ENCODE measurements at places on chromosomes 6 and 20.

DNA sequence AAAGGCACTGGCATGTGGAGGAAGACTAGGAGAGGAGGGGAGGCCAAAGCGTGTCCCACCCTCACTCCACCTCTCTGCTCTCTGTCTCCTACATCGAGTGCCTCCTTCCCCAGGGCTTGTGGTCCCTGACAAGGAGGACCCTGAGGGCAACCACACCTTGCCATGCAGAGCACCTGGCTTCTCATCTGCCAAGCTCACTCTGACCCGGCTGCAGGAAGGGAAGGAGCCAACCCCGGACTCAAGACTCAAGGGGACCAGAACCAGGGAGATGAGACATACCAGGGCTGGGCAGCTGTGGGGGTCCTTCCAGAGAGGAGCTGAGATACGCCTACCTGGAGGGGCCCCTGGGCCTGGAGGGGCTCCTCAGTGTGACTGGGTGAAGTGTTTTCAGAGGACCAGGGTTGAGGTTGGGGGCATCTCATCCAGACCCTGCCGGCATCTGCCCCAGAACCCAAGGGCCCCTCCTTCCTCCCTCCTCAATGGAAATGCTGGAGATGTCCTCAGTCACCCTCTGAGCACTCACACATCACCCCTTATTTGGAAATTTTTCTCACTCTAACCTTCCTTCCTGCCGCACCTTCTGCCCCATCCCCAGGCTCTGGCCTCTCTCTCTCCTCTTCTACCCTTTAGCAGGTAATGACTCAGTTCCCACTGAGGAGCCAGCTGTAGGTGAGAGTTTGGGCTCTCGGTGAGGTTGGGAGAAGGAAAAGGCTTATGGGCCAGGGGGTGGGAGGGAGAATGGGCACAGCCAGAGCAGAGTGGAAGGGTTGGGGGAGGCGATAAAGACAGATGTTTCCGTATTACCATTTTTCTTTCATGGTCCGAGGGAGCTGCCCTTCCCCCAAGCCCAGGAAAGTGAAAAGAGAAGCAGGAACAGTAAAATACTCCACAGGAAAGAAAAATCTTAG is 32.0 kb upstream of the POU5F1 start:
- no peak for DNase-seq

GRCh38 chr20:64050261-64051032 is 1.0 kb upstream of the SOX18 start:
- DNase-seq: peak; percentile 51

- DNase-seq: no peak
Observed at GRCh38 chr20:7161690-7162089, 394.2 kb downstream of the BMP2 start.

- DNase-seq: no peak
Observed at GRCh38 chr6:134698228-134698627, 251.7 kb downstream of the ALDH8A1 start.

- no peak for DNase-seq
Observed at GRCh38 chr6:10532392-10532791, 11.2 kb downstream of the GCNT2 start.

DNA sequence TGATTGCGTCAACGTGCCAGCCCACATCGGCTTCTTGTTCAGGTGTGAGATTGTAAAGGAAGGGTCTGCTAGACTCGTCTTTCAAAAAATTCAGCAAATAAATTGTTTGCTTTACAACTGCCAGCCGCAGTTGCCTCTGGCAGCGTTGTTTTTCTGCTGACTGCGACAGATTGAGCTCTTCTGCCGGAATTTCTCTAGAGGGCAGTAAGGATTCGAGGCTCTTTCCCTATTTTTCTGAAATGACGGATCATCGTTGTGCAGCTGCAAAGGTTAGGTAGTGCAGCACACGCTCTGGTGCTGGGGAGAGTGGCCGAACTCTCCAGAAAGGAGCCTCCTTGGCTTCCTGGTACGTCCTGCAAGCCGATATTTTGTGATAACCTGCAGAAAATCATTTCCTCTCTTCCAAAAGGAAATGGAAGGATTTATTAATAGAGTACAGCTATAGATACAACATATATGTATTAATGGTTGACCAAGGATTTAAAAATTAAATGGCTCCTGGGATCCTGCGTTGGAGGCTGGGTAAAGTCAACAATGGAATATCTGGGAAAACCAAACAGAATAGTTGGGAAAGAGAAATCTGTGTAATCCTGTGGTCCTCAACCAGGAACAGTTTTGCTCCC is 121.9 kb upstream of the ZFP64 start:
- peak; percentile 48 for DNase-seq

- DNase-seq: no peak
Observed at GRCh38 chr6:163773646-163774045, 359.1 kb downstream of the QKI start.

GRCh38 chr6:34067814-34068213 is 78.1 kb downstream of the GRM4 start:
- DNase-seq: no peak

DNA sequence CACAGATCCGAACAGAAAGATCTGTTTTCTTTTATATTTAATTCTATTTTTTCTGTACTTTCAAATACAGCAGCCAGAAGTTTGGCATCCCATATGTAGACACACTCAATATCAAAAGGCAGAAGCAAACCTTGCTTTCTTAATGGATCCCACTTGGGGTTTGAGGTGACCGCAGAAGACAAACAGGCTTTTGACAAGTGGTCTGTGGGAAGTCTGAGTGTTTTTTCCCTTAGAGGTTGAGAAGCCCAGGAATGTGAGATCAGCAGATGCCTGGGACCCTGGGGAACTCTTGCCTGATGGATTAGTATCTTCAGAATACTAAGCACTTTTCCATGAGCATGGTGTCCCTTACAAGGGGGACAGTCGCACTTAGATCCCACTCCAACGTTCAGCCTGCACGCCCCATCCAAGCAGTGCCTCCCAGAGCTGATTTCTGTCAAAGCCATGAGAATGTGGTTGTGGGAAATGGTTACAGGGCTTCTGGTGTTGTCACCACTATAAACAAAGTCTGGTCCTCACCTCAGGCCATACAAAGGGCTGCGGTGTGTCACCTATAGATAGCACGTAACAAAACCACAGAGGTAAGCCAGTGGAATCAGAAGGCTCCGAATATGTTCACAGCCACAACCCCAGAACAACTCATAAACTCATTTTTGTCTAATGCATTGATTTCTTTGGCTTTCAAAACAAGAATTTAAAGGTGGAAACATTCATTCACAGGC is 12.7 kb downstream of the IL17F start:
- no peak for DNase-seq

DNA sequence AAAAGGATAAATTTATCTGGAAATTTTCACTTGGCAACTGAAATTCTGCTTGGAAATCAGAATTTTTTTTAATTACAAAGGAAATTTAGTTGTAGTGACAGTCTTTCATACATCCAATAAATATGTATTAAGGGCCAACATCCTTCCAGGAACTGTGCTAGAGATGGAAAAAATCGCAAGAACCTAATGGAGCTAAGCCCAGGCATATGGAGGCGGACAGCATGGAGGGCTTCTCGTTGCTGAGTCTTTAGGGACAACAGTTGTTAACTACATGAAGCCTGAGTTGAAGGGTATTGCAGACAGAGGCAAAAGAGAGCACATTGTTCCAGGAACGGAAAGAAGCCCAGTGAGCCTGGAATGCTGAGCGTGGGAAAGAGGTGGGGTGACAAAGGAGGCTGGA is 208.9 kb downstream of the IBTK start:
- no peak for DNase-seq
